ENCODE measurements at places on chromosomes 6 and 20. TPM values are rescaled to one million over a fixed set of nuclear protein-coding genes. Genes with fewer than 3 reads are reported as not detected.

BACH2 gene
- 1.0 TPM for total RNA-seq

PPIL6 gene
- 0.94 TPM for total RNA-seq

DLGAP4 gene
- total RNA-seq: 24.4 TPM

RCAN2 gene
- total RNA-seq: not detected

GSTA3 gene
- not detected for total RNA-seq

LY86 gene
- total RNA-seq: not detected

NRSN1 gene
- not detected for total RNA-seq

OR2H2 gene
- not detected for total RNA-seq

BMP6 gene
- total RNA-seq: 2.3 TPM

RIMS1 gene
- total RNA-seq: not detected

SAMD3 gene
- 2.8 TPM for total RNA-seq

NKX2-2 gene
- total RNA-seq: not detected

SLC35D3 gene
- total RNA-seq: not detected

PRRT1 gene
- total RNA-seq: 0.85 TPM

POLR3F gene
- 5.6 TPM for total RNA-seq

SLC44A4 gene
- total RNA-seq: not detected

ENPP4 gene
- 1.4 TPM for total RNA-seq

SLC2A4RG gene
- total RNA-seq: 97.1 TPM

RNF217 gene
- total RNA-seq: 6.6 TPM

ARMC2 gene
- 0.94 TPM for total RNA-seq

RIPPLY2 gene
- total RNA-seq: not detected

ELOVL2 gene
- 0.09 TPM for total RNA-seq

EMILIN3 gene
- total RNA-seq: 1.2 TPM

CDSN gene
- total RNA-seq: not detected

CGA gene
- total RNA-seq: not detected

CALHM5 gene
- 1.4 TPM for total RNA-seq

TULP1 gene
- total RNA-seq: not detected

ADGRF1 gene
- not detected for total RNA-seq

FERMT1 gene
- 3.7 TPM for total RNA-seq

OARD1 gene
- total RNA-seq: 9.5 TPM

Data from pericardium fibroblast (primary cell).